ENCODE measurements at places on chromosomes 6 and 20.

GRCh38 chr20:19473216-19473921 is 260.9 kb downstream of the SLC24A3 start:
- no peak for DNase-seq

DNA sequence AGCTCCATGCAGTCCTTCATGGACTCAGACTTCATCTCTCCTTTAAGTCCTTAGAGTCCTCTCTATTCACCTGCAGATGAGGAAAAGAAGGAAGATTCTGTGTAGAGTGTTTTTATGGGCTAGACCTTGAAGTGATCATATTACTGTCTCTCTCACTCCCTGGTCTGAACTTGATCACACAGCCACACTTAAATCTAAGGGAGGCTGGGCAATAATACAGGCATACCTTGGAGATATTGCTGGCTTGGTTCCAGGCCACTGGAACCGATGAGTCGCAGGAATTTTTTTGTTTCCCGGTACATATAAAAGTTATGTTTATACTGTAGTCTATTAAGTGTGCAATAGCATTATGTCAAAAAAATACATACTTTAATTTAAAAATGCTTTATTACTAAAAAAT is 59.2 kb upstream of the FOXO3 start:
- no peak for DNase-seq

- DNase-seq, result no peak
Measured at GRCh38 chr6:82906951-82907350, 158.7 kb downstream of the UBE3D start.

GRCh38 chr6:136158387-136158821 is 91.7 kb downstream of the MTFR2 start:
- no peak for DNase-seq

GRCh38 chr6:166933396-166933795 is 23.0 kb downstream of the RNASET2 start:
- no peak for DNase-seq

- no peak for DNase-seq
Measured at GRCh38 chr6:91341473-91341872, 754.6 kb upstream of the MAP3K7 start.

- no peak for DNase-seq
Measured at GRCh38 chr6:1504465-1504864, 105.2 kb upstream of the FOXC1 start.

- DNase-seq, result no peak
Measured at GRCh38 chr20:1034415-1034789, 32.3 kb upstream of the RSPO4 start.

- DNase-seq, result no peak
Measured at GRCh38 chr6:20770773-20771172, 236.5 kb downstream of the CDKAL1 start.

DNA sequence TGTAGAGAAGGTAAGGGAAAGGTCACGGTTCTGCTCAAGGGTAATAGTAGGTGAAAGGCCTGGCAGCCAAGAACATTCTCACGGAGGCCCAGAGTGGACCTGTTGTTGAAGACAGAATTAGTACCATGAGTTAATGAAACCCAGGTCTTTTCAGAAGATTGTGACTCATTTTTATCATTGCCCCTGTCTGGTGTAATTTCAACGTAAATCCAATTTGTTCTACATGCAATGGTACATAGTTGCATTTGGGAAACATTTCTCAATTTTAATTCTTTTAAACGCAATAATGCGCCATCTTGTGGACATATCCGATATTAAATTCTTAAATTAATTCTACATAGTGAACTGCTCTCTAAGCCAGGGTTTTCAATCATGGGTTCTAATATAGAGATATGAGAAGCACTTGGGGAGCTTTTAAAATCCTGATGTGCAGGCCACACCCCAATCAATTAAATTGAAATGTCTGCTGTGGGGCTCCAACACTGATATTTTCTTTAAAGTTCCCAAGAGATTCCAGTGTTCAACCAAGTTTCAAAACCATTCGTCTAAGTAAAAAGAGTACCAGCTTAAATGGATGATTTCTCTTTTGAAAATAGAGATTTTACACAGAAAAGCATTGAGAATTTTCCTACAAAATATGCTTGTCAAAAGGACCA is 257.4 kb downstream of the PLCB1 start:
- DNase-seq, result no peak

GRCh38 chr6:17474289-17474688 is 80.9 kb downstream of the CAP2 start:
- no peak for DNase-seq

DNA sequence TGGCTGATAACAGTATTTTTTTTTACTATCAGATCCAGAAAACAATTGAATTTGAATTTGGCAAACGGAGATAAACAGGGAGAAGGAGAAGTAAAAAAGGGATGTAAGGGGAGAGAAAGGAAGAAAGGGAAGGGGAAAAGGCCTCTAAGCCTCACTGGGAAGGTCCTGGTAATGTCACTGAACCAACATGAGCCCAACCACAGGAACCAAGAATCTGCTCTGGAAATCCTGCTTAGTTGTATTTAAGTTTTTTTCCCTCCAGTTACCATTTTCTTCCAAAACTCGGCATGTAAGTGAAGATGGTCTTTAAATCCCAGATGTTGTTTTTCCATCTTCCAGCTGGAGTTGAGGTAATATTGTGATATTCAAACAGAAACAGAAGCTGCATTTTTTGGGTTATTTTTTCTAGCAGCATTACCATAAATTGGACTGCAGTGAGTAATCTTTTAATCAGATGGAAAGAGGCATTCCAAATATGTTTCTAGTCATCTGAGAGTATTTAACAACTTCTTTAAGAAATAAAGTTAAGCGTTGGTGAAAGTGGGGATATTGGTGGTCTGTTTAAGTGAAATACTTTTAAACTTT is 91.1 kb downstream of the TXNDC5 start:
- DNase-seq, result no peak

- no peak for DNase-seq
Measured at GRCh38 chr20:56839786-56840185, 210.7 kb downstream of the TFAP2C start.

DNA sequence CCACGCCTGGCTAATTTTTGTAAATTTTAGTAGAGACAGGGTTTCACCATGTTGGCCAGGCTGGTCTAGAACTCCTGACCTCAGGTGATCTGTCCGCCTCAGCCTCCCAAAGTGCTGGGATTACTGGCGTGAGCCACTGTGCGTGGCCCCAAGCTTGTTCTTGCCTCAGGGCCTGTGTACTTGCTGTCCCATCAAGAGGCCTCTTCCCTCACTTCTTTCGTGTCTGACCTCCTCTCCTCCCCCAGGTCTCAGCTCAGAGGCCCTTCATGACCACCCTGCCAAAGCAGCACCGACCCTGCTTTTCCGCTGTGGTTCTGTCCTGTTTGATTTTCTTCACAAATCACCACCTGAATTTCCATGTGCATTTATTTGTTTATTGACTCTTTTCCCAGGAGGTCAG is 10.5 kb upstream of the UBE2V1 start:
- DNase-seq, result no peak

- DNase-seq, result no peak
Measured at GRCh38 chr6:15553736-15554294, 109.0 kb downstream of the DTNBP1 start.

DNA sequence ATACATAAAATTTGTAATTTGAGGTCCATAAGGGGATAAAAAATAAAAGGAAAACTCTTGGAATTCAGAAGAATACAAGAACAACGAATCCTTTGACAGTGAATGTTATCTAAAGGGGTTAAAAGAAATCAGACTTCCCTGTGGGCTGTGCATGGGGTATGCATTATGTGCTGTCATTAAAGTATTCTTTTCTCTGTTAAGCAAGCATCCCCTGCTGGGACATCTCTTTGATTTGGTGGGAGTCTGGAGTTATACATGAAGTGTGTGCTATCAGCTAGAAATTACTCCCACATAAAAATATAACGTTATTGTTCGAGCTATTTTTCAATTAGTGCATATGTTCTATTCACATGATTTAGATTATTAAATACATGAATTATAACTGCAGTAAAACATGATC is 195.2 kb downstream of the CENPW start:
- DNase-seq, result no peak

GRCh38 chr20:44504402-44505307 is 17.2 kb downstream of the SERINC3 start:
- no peak for DNase-seq

- no peak for DNase-seq
Measured at GRCh38 chr20:50438986-50439407, 71.2 kb upstream of the PTPN1 start.

DNA sequence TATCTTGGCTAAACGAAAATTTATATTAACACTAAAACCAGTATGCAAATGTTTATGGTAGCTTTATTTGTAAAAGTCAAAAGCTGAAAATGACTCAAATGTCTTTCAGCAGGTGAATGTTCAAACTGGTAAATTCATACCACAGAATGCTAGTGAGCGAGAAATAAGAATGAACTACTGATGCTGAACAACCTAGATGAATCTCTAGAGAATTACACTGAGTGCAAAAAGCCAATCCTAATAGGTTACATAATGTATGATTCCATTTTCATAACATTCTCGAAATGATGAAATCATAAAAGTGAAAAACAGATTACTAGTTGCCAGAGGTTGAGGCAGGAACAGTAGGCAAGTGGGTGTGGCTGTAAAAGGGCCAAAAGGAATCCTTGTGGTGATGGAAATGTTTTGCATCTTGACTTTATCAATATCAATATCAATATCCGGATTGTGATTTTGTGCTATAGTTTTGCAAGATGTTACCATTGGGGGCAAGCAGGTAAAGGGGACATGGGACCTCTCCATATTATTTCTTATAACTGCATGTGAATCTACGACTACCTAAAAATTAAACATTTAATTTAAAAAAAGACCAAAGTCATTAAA is 26.1 kb downstream of the ZNF311 start:
- no peak for DNase-seq

GRCh38 chr6:149032599-149033405 is 284.7 kb upstream of the TAB2 start:
- no peak for DNase-seq

DNA sequence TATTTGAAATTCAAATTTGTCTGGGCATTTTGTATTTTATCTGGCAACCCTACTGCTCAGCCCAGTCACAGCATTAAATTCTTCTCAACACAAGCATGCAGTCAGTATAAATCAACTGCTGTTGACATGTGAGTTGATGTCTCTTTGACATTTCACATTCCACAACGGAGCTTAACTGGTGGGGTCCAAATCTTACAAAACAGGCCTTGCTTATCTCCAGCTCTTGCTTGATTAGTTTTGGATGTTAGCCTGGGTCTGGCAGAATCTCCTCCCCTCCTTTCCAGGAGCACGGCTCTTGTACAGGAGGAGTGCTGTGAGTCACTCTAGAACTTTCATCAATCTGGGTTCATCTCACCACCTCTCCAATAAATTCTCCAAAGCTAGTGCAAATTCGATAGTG is 80.8 kb upstream of the PHACTR1 start:
- no peak for DNase-seq

GRCh38 chr6:18400831-18401446 is 13.8 kb downstream of the RNF144B start:
- no peak for DNase-seq

- no peak for DNase-seq
Measured at GRCh38 chr6:64520050-64520449, 884.4 kb downstream of the PHF3 start.

GRCh38 chr6:52227495-52227894 is 16.8 kb downstream of the IL17F start:
- DNase-seq, result no peak

DNA sequence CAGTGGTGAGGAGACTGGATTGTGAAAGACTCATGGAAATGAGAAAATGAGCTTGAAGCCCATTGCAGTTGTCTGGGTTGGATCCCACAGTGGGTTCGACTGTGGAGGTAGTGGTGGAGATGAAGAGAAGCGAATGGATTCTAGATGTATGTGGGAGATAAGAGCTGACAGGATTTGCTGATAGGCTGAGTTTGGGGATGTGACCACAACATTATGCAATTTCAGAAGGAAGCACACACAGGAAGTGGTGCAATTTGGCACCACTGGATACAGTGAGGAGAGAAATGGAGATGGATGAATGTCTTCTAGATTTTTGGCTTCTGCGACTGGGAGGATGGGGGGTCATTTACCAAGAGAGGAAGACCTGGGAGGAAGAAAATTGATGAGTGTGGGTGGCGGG is 64.4 kb upstream of the MAFB start:
- DNase-seq, result no peak

- DNase-seq, result no peak
Measured at GRCh38 chr6:2850538-2851113, 9.0 kb upstream of the SERPINB1 start.

GRCh38 chr20:16491294-16491905 is 81.8 kb downstream of the KIF16B start:
- DNase-seq, result no peak

DNA sequence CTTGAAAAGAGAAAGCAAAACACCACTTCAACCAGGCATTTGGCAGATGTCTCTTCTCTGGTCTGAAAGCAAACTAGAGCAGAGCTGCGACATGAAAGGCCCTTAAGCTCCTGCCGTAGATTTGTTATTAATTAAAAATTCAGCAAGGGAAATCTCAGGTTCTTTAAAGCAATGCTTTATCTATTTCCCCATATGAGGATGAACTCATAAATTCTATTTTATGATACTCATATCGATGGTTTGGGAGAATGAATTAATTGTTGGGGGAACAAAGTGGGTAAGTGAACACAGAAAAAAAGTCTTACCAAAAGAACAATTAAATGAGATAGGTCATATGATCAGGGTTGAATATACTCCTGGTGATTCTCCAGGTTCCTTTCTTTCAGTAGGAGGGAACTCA is 464.7 kb upstream of the SLC35B3 start:
- DNase-seq, result no peak

DNA sequence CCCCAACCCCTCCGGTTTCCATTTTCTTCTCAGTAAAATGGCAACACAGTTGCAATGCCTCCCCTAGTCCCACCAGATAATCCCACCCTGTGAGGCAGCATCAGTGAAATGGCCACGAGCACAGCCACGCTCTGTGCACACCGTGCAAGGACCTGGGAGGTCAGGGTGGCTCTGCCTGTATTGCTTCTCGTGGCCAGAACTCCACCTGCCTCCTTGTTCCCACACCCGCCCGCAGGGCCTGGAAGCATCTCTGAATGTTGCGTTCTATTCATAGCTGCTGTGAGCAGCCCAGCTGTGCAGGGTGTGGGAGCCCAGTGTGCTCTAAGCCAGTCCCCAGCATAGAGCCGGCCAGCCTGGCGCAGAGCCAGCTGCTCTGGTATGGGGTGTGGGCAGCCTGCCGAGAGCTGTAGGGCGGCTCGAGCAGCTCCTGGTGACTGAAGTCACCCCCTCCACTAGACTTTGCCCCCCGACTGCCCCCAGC is 161.1 kb downstream of the DLL1 start:
- DNase-seq, result no peak

GRCh38 chr6:88871498-88871897 is 91.9 kb downstream of the RNGTT start:
- no peak for DNase-seq

Data from iPS DF 19.7 (cell line).